ENCODE measurements at places on chromosomes 7 and 10. TPM values are rescaled to one million over a fixed set of nuclear protein-coding genes. Genes with fewer than 3 reads are reported as not detected.

DNA sequence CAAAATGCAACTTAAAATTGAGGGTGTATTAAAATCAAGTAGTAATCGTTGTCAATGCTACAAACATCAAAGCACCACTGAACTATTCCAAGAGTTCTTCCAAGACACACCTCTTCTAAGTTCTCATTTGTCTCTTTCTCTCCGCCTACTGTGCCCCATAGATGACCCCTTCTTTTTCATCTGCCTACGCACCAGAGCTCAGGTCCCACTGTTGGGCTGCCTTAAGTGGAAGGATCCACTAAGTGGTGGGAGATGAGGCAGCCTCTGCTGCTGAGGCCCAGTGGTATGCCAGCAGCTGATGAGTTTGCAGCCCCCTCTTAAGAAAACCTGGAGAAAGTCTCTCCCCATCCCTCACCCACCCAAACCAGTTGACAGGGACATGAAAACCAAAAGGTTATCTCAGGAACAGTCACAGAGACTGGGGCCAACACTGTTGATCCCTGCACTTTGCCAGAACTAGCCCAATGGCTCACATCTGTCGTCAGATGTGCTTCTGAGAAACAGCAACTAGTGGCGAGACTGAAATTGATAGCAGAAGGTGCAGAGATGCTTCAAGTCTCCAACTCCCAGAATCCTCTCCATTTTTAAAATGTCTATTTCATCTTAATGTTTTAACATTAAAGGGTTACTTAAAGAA, 88.4 kb downstream of the CHCHD3 start:
- no peak for DNase-seq

- no peak for DNase-seq
Observed at GRCh38 chr10:48494611-48495010, 110.3 kb downstream of the ARHGAP22 start.

GRCh38 chr7:131341690-131342089, 14.0 kb downstream of the MKLN1 start:
- no peak for DNase-seq

GRCh38 chr7:24763303-24763901, 6.1 kb upstream of the GSDME start:
- no peak for DNase-seq

GRCh38 chr7:106535234-106535932, 125.6 kb downstream of the CCDC71L start:
- DNase-seq, result no peak

GRCh38 chr7:107742678-107743566, 1.0 kb upstream of the CBLL1 start:
- DNase-seq, result no peak

- DNase-seq, result no peak
Observed at GRCh38 chr10:106819490-106819889, 345.0 kb downstream of the SORCS1 start.

The SHH gene
- total RNA-seq, result 0.13 TPM

DNA sequence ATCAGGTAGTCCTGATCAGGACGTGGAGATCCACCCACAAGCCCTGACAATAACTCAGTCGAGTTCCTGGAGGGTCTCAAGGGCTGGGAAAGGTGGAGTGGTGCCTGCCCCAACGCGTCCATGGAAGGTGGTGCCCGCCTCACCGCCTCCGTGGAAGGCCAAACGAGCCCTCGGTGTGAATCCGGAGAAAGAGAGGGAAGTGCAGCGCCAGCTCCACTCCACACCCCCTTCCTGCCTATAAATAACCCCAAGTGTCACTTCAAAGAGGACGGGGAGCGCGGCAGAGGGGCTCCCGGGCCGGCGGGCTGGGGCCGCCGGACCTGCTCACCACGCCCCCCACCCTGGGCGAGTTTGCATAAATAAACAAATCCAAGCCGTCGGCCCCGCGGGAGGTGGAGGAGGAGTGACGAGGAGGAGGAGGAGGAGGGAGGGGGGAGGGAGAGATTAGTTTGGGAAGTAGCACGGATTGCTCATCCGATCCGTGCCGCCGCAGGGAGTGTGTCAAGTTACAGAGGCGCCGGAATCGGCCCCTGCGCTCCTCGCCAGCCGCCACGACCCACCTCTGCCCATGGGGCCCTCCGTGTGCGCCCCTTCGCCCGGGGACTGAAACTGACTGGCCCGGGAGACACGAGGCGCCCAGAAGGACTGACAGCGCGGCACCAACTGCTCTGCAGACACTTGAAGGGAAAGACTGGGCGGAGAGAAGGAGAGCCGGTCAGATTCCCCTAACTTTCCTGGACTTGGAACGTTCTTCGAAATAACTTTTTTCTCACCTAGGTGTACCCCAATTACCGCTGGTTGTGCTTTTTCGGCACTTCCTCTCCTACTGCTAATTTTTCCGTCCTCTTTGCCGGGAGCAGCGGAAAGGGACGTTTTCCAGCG, at the start of gene COL13A1:
Gene COL13A1, plus strand, starts transcription at position 473 of the 882 bp plus-strand sequence. CDS start 518 bp downstream, outside the sequence.
- DNase-seq, result peak; percentile 66

DNA sequence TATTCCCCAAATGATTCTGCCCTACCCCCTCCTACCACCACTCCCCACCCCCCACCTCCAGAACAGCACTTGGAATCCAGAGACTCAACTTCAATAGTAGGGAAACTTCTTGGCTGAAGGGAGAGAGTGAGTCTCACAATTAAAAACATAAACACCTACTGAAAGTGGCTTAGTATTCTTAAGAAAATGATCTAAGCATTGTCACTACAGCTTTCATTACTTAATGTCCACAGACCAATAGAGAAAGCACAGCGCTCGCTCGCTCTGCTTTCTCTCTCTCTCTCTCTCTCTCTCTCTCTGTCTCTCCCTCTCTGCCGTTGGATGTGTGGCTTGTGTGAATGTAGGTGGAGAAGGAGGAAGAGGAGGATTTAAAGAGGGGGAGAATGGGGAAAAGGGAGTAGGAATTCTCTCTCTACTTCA, 1.5 kb upstream of the SEMA3A start:
- DNase-seq, result peak; percentile 63

GRCh38 chr7:42414941-42415505, 178.0 kb upstream of the GLI3 start:
- peak; percentile 21 for DNase-seq

DNA sequence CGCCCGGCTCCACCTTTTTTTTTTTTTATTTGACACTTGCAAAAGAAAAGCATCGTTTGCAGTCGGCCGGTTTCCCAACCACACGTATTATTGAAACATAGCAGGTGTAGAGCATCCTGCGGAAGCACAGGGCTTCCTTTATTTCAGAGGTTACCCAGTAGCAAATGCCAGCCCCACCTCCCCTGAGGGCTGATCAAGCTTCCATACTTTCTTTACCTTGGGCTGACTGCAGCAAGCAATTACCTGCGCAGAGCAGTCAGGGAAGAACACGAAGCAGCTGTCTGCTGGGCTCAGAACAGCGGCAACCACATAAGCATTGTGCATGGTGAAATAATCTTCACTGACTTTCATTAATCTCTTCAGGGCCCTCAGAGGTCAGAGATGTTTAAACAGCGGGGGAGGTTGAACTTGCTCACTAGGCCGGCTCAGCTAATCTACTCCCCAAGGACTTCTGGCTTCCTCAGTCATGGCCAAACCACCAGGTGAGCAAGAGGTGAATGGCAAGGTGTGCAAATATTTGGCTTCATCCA, 784.7 kb upstream of the AUTS2 start:
- DNase-seq, result no peak

DNA sequence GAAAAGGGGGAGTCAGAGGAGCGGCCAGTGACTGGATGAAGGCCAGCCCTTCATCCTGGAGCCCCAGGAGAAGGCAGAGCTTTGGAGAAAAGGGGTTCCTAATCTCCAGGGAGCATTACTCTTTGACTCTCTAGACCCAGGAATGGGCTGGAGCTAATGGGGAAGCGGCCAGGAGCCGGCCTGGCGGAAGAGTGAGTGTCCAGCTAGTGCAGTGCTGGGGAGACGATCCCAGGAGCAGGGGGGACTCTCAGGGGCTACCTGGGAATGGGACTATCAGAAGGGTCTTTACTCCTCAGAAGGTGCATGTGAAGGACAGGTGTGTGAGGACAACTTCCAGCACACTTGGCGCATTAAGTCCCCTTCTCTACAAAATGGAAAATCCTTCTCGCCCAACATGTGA, 2.4 kb upstream of the PAX2 start:
- no peak for DNase-seq

DNA sequence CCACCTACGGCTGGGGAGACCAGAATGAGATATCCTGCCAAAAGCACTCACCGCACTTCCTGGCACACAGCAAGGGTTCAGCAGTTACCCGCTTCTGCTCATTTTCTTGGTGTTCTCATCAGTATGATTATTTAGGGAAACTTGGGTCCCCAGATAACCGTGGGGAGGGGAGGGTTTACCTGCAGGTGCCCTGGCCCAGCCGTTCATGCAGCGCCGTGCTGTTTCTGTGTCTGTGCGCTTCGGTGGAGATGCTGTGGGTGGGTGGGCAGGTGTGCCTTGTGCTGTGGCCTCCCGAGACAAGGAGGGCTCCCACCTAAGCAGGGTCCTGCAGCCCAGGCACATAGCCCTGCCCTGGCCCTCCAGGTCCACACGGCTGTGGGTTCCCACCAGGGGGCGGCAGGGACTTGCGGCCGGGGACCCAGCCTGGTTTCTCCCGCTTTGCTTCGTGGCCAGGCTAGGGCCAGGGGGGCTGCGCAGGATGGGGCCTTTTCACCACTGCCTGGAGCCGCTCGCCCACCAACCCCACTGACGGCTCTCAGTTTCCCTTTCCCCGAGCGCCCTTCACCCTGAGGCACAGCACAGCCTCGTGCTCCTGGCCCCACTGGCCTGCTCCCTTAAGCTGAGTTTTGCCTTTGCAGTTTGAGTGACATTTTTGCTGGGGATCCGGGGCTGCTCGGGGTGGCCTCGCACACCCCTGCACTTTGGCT, 78.5 kb downstream of the LHPP start:
- DNase-seq, result no peak

Data from bronchial epithelial cell (primary cell).